ENCODE measurements at places on chromosomes 11 and 22. TPM values are rescaled to one million over a fixed set of nuclear protein-coding genes. Genes with fewer than 3 reads are reported as not detected.
A peak's percentile ranks its signal among the peaks of the same experiment; 100 is the strongest.

GRCh38 chr22:50236731-50237409 is 8.0 kb downstream of the TUBGCP6 start:
- DNase-seq: no peak
- H3K4me1 ChIP-seq: no peaks in the 10 kb centered on the region
- no peaks in the 10 kb centered on the region for H3K27me3 ChIP-seq
- no peak overlapping the region for H3K27ac ChIP-seq
- H3K36me3 ChIP-seq: no peaks in the 10 kb centered on the region
- H3K4me3 ChIP-seq: no peak overlapping the region

- no peak overlapping the region for H3K27ac ChIP-seq
- H3K27me3 ChIP-seq: no peaks in the 10 kb centered on the region
- no peak for DNase-seq
Observed at GRCh38 chr22:35103761-35104160, 37.8 kb downstream of the ISX start.

Gene RFPL2
- total RNA-seq: not detected

Gene FAM180B
- total RNA-seq: not detected

- no peaks in the 10 kb centered on the region for H3K36me3 ChIP-seq
- DNase-seq: no peak
Observed at GRCh38 chr11:117610045-117610444, 187.0 kb downstream of the DSCAML1 start.

Gene GRAP2
- total RNA-seq: 0.97 TPM

- no peaks in the 10 kb centered on the region for H3K27me3 ChIP-seq
- H3K4me3 ChIP-seq: no peak overlapping the region
- DNase-seq: no peak
- H3K27ac ChIP-seq: no peak overlapping the region
- H3K36me3 ChIP-seq: no peaks in the 10 kb centered on the region
Observed at GRCh38 chr11:2581931-2582350, 117.9 kb downstream of the KCNQ1OT1 start.

DNA sequence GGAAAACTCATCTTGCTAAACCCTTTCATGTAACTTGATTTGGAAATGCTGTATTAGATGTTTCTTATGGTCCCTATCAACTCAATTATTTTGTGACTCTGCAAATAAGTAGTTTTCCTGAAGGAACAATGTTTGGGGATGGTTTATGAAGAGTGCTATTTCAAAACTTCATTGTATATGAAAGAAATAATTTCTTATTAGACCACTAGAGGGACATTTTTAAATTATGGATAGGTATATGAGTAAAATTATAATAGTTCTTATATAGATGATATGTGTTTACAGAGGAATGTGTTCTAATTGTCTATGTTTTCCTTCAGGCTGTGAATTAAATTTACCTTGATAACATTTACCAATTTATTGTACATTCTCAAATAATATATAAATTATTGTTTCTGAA is 509.4 kb upstream of the RAG2 start:
- no peaks in the 10 kb centered on the region for H3K4me1 ChIP-seq
- no peaks in the 10 kb centered on the region for H3K36me3 ChIP-seq
- no peaks in the 10 kb centered on the region for H3K27me3 ChIP-seq
- DNase-seq: no peak
- H3K27ac ChIP-seq: no peak overlapping the region

Gene OR10A2
- not detected for total RNA-seq

Gene ENTHD1
- not detected for total RNA-seq

GRCh38 chr11:118530180-118530682 is 761 bp upstream of the TMEM25 start:
- H3K36me3 ChIP-seq: no peaks in the 10 kb centered on the region
- no peaks in the 10 kb centered on the region for H3K27me3 ChIP-seq
- no peak for DNase-seq
- H3K27ac ChIP-seq: peak overlapping the region; percentile 61

Gene ZNF74
- 10.0 TPM for total RNA-seq

GRCh38 chr22:38832005-38832978 is 11.5 kb downstream of the NPTXR start:
- no peak overlapping the region for H3K4me3 ChIP-seq
- H3K36me3 ChIP-seq: no peaks in the 10 kb centered on the region
- no peak overlapping the region for H3K27ac ChIP-seq
- no peak for DNase-seq
- H3K27me3 ChIP-seq: no peaks in the 10 kb centered on the region
- no peaks in the 10 kb centered on the region for H3K4me1 ChIP-seq

- no peaks in the 10 kb centered on the region for H3K4me1 ChIP-seq
- no peak overlapping the region for H3K27ac ChIP-seq
- no peak for DNase-seq
- H3K27me3 ChIP-seq: no peaks in the 10 kb centered on the region
- H3K4me3 ChIP-seq: no peak overlapping the region
- no peaks in the 10 kb centered on the region for H3K36me3 ChIP-seq
Observed at GRCh38 chr11:2517016-2517385, 72.2 kb downstream of the KCNQ1 start.

Gene OR4D5
- total RNA-seq: not detected

DNA sequence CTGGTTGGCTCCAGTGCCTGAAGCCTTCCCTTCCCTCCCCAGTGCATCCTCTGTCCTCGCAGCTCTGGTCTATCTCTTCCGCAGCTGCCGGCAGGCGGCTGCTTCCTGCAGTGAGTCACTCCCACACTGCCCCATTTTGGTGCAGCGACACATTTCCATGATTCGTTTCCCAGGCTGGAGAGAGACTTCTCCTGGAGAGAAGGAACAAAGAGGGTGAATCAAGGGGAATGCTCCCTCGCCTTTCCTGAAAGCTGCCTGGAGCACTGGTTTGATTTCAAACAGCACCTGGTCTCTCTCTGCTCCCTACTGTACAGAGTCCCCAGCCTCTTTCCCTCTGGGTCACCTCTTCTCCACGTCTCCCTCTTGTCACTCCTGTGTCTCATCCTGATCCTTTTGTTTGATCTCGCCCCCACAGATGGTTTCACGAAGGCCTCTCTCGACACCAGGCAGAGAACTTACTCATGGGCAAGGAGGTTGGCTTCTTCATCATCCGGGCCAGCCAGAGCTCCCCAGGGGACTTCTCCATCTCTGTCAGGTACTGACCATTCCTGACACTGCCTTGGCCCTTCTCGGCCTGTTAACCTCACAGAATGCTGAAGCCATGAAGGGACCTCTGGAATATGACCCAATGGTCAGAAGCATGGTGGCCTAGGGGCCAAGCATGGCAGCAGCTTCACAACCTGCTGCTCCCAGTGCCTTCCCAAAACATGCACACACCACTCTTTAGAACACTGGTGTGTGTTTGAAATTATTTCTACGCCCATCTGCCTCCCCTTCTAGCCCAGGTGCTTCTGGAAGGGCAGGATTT is at the start of gene TMA7B:
TSS of gene TMA7B (plus strand) at position 758 of the 808 bp plus-strand sequence. CDS start 3,978 bp downstream, outside the sequence.
- no peaks in the 10 kb centered on the region for H3K27me3 ChIP-seq
- DNase-seq: no peak
- no peak within 1 kb of the TSS for H3K4me3 ChIP-seq
- H3K36me3 ChIP-seq: no peaks in the 10 kb centered on the region
- H3K27ac ChIP-seq: no peak within 1 kb of the TSS
- H3K4me1 ChIP-seq: no peaks in the 10 kb centered on the region

Gene GTSE1
- total RNA-seq: not detected

DNA sequence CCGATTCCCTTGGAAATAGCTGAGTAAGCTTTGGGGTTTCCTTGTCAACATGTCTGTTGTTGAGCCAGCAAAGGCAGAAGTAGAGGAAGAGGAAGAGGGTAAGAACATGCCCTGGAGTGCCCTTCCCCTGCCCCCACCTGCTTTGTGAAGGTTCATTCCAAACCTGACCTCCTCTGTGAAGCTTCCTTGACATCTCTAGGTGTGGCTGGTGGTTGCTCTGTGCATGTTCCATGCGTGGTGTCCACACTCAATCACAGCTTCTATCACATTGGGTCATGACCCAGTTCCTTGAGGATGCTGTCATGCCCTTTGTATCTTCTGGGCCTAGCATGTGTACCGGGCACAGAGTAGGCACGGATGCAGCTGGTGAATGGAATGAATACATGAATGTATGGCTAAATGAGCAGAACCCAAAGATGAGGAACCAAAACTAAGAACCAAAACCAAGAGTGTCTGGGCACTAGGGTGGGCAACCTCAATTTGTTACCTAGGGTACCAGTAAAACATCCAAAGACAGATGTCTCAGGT is 23.7 kb upstream of the FXYD6 start:
- H3K27me3 ChIP-seq: no peaks in the 10 kb centered on the region
- DNase-seq: peak; percentile 4
- H3K27ac ChIP-seq: no peak overlapping the region

GRCh38 chr11:17794981-17795380 is 60.4 kb downstream of the KCNC1 start:
- H3K4me1 ChIP-seq: no peaks in the 10 kb centered on the region
- H3K36me3 ChIP-seq: no peaks in the 10 kb centered on the region
- DNase-seq: no peak

Gene LRRC74B
- not detected for total RNA-seq

DNA sequence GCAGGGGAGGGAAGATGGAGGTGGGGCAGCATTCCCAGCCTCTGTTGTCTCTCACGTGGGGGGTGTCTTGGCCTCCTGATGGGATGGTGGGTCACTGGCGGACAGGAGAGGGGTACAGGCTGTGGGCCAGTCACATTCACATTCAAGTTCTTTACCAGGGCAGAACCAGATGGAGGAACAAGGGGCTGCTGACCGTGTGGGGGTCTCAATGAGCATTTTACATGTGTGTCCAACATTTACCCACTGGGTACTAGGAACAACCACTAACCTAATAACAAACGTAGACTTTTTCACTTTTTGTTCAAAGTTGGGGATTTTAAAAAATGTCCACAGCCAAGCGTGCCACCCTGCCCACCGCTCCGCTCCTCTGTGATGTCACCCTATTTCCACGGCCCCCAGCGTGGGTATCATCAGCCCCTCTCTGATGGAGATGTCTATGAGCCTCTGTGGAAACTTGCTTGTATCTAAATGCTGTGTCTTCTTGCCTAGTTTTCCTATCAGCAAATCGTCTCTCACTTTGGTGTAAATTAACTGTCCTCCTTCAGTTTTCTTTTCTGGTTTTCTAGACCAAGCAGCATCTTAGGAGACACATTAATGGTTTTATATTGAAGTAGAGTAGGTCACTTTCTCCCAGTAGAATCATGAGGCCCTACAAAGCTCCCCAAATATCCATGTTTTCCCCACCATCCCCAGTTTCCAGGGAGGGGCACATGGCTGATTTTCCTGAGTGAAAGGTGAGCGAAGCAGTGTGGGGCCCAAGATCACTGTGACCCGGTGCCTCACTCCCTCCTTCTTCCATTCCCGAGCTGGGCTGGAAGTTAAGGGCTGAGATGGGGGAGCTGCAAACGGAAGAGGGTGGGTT is 936.7 kb downstream of the BRD1 start:
- H3K27ac ChIP-seq: no peak overlapping the region
- H3K4me1 ChIP-seq: no peaks in the 10 kb centered on the region
- H3K27me3 ChIP-seq: no peaks in the 10 kb centered on the region
- no peak overlapping the region for H3K4me3 ChIP-seq
- DNase-seq: no peak

Data from uterus (tissue), 4 donors.